ENCODE measurements at places on chromosomes 7 and 10.

DNA sequence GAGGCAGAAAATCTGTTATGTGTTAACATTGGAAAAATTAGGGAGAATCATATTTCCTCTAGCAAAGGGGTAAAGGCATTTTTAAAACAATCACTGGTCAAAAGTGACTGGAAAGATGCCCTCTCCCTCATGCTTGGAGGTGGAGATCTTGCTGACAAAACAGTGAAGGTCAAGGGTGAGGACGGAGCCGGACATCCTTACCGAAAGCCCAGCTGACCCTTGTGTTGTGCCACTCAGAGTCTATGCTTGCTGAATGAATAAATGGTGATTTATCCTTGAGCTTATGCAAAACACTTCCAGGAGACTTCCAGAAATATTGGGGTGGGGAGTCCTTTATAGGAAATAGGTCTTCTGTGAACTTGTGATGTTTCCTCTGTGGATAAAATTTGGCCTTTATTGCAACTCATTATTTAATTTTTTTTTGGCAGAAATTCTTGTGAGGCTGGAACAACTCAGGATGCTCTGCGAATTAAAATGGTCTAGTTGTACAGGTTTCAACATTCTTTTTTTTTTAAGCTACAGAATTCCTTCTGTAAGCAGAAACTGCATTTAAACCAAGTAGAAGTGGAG lies 28.3 kb upstream of the ELMO1 start:
- DNase-seq = no peak

GRCh38 chr7:146864644-146865043 lies 748.0 kb downstream of the CNTNAP2 start:
- no peak for DNase-seq

DNA sequence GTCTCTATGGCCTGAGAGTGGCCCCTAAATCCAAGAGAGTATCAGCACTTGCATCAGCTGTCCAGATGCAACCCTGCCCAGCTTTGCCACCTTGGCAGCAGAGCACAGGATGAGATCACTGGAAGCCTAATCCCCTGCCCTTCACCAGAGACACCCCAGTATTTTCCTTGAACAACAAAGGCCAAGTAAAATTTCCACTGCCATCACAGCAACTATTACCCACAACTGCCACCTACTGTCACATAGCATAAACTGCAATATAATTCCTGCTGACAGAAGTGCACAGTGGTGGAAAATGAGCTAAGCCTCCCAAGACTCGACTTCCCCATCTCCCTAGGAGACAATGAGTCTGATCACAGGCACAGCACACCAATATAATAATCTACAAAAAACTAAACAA lies 462.8 kb upstream of the ZWINT start:
- no peak for DNase-seq

- DNase-seq = peak; percentile 51
Measured at GRCh38 chr10:130814610-130815009, 496.9 kb downstream of the TCERG1L start.

DNA sequence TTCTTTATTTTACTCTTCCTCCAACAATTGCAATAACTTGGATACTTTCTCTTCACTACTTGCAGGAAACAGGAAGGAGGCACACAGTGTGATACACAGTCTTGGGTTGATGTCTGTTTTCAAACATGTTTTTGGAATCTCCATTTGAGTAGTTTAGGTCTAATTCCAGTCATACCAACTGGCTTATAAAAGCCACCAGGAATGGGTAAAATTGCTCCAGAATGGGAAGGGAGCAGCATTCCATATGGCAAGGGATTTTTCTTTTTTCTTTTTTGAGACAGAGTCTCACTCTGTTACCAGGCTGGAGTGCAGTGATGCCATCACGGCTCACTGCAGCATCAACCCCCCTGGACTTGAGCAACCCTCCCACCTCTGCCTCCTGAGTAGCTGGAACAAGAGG lies 545.1 kb upstream of the GALNT17 start:
- DNase-seq = no peak

DNA sequence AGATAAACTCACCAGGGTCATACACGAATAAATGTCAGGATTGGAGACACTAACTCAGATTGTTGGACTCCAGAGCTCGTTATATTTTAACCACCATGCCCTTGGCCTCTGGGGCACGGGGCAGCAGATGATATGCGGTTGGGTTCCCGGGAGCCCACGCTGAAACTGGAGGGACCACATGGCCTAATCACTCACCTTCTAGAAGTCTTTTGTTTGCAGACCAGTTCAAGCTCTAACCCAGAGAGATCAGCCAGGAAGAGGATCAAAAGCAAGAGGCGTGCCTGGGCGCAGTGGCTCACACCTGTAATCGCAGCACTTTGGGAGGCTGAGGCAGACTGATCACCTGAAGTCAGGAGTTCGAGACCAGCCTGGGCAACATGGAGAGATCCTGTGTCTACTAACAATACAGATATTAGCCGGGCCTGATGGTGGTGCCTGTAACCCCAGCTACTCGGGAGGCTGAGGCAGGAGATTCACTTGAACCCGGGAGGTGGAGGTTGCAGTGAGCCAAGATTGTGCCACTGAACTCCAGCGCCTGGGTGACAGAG lies 42.6 kb upstream of the ECHDC3 start:
- DNase-seq = no peak

DNA sequence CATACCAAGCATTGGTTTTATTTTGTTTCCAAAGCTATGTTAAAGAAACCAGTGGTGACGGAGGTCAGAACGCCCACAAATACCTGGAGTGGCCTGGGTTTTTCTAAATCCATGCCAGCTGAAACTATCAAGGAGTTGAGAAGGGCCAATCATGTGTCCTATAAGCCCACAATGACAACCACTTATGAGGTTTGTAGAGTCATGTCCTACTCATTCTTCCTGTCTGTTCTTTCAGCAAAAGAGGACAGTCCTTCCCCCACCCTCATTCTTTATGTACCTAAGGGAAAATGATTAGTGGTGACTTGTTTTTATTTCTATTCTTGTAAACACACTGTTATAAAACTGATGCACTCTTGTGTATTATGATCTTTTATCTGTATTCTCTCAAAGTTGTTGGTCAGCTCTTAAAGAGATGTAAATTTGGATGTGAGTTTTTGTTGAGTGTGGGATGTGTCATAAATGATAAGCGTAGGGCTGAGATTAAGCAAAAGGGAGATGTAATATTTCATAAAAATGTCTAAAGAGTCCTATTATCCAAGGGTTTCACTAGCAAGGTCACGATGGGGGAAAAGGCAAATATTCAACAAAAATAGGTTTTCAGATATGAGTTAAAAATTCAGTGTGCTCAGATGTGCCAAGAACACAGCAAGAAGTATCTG lies 294.4 kb downstream of the BICC1 start:
- no peak for DNase-seq

- DNase-seq = no peak
Measured at GRCh38 chr10:43044448-43044921, 32.4 kb upstream of the RET start.

- DNase-seq = no peak
Measured at GRCh38 chr7:70612811-70613210, 519.1 kb upstream of the GALNT17 start.

DNA sequence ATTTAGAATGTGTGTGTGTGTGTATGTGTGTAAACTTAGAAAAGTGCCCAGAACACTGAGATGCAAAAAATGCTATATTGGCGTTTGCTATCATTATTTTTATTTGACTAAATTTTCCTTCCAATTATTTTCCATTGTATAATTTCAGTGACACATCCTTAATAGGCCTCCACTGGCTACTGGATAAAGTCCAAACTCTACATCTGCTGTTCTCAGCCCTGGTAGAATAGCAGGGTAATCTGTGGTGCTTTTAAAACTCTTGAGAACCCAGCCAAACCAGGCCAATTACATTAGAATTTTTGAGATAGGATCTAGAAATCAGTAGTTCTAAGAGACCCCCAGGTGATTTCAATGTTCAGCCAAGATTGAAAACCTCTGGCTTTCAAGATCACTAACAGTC lies 66.4 kb downstream of the ZNF503 start:
- DNase-seq = no peak

- no peak for DNase-seq
Measured at GRCh38 chr7:82235713-82236112, 207.9 kb downstream of the CACNA2D1 start.

GRCh38 chr10:44068716-44069482 lies 316.0 kb downstream of the CXCL12 start:
- no peak for DNase-seq

DNA sequence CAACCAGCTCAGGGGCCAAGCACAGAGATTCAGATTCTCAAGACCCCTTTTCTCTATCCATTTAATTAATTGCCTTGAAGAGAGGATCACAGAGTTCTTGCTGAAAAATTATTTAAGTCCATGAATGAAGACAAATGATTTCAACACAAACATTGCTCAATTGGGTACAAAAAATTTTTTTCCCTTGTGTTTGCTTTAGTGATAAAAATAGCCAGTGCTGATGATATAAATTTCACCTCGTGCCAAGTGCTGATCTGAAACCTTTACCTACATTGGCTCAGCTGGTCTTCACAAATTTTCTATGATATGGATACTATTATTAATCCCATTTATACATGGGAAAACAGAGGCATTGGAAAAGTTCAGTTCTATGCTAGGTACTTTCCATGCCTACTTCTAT lies 377.1 kb downstream of the NRG3 start:
- DNase-seq = no peak

- DNase-seq = no peak
Measured at GRCh38 chr10:74206746-74207145, 55.7 kb downstream of the ADK start.

DNA sequence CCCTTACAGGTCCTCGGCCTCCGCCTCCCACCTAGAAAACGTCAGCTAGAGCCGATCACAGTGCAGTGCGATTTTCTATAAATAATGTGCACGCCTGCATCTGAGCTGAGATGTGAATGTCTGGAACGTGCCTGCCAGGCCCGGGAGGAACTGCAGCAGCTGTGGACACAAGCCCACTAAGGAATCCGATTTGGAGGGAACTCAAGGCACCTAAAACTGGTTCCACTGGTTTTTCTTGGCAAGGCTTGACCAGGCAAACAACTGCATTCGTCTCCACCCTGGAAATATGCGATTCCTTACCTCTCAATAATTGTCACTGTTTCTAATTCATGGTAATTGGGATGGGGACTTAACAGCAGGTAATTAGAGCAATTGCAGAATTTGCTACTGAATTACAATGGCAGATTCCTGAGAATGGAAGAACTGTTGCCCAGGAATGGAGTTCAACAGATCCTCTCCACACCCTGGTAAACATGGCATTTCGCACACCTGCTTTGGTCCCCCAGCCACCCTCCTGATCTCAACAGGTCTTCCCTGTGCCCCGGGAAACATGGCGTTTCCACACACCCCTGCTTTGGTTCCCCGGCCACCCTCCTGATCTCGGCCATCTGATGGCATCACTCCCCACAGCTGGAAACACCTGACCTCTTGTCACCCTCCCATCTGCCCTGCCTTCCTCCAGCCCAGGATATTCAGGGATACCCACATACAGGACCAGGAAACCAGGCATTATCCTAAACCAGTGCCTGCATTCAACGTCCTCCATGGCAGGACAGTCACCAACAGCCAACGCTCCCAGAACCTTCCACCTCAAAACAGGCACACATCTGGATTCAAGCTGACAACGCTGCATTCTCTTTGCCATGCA lies 76.0 kb downstream of the DIP2C start:
- DNase-seq = no peak

- no peak for DNase-seq
Measured at GRCh38 chr10:124307591-124307990, 111.1 kb downstream of the OAT start.

DNA sequence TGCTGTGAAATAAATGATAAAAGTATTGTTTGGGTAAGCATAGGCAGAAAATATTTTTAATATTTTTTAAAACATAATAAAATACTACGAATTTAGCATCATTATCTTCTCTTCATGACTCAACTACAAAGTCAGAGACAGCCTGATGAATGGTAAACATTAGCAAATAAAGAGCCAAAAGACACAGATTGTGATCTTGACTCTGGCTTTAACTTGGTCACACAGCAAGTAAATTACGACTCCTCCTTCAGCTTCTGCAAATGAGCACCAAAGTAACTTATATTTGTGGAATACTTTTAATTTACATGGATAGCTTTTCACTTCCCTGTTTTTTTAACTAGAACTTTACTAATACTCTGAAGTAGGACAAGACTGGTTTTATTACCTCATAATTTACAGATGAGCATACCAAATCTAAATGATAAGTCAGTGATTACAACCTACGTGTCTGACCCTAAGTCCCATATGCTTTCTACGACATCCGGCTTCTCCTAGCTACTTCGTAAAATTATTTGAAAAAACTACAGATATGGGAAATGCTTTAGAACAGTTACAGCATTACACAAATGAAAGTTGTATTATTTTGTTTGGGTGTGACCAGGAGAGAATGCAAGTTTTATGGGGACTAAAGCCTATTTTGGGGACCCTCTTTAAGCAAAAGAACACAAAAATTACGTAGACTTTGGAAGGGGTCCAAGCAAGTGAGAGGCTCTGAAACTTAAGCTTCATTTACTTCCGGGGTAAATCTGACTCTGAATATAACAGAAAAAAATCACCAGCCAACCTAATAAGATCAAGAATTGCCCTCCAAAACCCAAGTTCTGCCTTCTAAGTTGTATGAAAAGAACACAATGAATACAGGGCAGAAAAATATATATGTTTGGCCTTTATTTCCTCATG lies 133.8 kb downstream of the CPEB3 start:
- DNase-seq = no peak

- peak; percentile 48 for DNase-seq
Measured at GRCh38 chr7:130148561-130148960, 56.6 kb downstream of the TMEM209 start.

- no peak for DNase-seq
Measured at GRCh38 chr10:121695731-121696464, 97.7 kb upstream of the FGFR2 start.

- DNase-seq = peak; percentile 51
Measured at GRCh38 chr10:130932326-130933007, 379.1 kb downstream of the TCERG1L start.

GRCh38 chr7:32890010-32890792 lies 1.4 kb downstream of the KBTBD2 start:
- no peak for DNase-seq

GRCh38 chr7:116399819-116400218 lies 99.7 kb upstream of the CAV2 start:
- no peak for DNase-seq

GRCh38 chr7:103447073-103447960 lies 1.3 kb upstream of the SLC26A5 start:
- no peak for DNase-seq

- no peak for DNase-seq
Measured at GRCh38 chr7:117043108-117043825, 90.0 kb downstream of the ST7 start.

- no peak for DNase-seq
Measured at GRCh38 chr7:1743481-1744230, 73.6 kb downstream of the ELFN1 start.

DNA sequence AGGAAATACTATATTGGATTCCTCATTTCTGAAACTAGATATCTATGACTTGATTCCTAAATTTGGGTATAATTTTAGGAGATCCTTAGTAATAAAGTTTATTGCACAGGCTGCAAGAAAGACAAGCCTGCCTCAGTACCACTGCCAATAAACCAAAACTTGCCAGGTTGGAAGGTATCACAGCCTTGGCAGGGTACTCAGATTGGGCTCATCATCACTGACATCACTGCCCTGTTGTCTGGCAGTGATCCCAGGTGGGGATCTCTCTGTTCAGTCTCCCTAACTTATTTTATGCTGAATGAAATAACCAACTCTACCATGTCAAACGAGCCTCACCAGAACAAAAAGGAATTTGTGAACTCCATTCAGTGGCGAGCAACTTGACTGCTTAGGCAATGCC lies 18.8 kb downstream of the FIGNL1 start:
- DNase-seq = no peak

- no peak for DNase-seq
Measured at GRCh38 chr10:5599613-5600520, 66.5 kb downstream of the ASB13 start.

- DNase-seq = no peak
Measured at GRCh38 chr7:33841031-33841430, 64.3 kb upstream of the BMPER start.
